SHP77 treated with DMSO at 0.1 percent for 48 hours (cell line): ENCODE measurements at places on chromosomes 1 and 21.

GRCh38 chr1:97677702-97678101 lies 243.1 kb downstream of the DPYD start:
- no peak for DNase-seq

DNA sequence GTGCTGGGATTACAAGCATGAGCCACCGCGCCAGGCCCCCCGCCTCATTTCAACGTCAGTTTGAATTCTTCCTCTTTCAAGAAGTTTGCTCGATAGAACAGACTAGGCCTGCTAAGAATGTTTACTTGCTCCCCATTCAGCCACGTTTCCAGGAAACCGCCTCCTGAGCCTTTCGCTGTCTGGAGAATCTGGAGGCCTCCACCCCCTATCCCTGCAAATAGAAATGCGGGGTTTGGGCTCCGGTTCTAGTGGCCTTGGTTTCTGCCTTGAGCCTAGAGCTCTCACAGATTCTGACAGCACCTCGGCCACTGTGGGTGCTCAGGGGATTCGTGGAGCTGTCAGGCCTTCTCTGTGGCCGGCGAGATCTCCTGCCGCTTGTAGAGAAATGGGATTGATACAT lies 84.3 kb downstream of the UBIAD1 start:
- DNase-seq, result no peak

DNA sequence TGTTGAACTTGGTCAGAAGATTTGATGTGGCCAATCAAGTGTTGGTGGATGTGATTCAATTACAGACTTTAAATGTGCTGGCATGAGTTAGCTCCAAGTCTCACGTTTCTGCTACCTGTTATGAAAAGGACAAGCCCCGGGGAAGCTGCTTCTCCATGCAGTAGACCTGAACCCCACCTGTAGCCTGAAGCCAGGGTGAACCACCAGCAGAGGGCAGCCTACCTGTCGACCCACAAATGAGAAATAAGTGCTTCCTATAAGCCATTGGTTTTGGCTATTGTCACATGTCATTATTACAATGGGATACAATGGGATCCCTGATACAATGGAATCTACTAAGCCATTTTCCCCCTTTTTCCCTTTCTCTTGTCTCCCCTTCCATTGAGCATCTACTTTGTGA lies 230.2 kb downstream of the PRDM2 start:
- no peak for DNase-seq

GRCh38 chr1:156910309-156910782 lies 10.1 kb upstream of the LRRC71 start:
- no peak for DNase-seq

DNA sequence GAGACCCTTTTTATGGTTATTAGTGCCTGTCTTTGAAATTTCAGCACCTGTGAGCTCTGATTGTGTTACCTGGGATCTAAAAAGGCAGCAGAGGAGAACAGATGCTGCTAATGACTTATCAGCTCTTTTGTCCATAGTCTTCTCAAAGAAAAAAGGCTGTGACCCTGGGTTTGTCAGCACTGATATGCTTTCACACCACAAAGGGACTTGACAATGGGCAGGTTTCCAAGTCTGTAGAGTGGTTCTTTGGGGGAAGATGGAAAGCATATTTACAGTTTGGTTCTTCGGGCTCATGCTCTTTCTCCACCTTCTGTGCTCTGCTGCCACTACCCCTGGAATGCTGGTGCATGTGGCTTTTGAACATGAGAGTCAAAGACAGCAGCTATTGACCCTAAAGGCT lies 32.0 kb downstream of the DNAJC6 start:
- no peak for DNase-seq

DNA sequence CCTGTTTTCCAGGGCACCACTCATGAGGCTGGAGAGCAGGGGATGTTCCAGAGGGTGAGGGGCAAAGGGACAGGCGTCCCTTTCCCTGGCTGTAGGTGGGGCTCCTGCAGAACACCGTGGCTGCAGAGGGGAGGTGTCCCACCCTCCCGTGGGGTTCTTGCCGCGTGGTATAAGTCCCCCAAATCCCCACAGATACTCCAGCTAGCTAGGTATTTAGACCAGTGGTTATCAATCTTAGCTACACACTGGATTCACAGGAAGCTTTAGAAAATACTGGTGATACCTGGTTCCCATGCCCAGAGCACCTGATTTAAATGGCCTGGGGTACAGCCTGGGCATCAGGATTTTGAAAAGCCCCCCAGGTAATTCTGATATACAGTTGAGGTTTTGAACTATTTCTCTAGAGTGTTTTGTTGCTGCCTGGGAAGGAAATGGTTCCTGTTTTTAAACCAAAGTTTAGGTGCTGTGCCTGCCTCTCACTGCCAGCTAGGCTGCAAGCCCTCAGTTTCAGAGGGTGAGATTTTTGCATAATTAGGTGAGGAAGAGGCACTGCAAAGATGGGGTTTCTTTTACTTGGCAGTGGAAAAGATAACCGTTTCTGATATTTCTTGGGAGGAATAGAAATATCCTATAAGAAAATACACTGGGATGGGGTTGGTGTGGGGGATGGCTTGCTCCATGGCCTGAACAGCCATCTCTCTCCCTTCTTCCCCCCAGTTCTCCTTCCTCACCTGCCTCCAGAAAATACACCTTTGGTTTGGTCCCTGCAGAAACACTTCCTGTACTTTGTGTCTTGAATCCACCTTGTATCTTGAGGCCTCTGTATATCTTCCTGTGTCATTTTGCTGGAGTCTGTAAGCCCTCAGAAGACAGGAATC lies 51.7 kb downstream of the RASSF5 start:
- DNase-seq, result no peak

DNA sequence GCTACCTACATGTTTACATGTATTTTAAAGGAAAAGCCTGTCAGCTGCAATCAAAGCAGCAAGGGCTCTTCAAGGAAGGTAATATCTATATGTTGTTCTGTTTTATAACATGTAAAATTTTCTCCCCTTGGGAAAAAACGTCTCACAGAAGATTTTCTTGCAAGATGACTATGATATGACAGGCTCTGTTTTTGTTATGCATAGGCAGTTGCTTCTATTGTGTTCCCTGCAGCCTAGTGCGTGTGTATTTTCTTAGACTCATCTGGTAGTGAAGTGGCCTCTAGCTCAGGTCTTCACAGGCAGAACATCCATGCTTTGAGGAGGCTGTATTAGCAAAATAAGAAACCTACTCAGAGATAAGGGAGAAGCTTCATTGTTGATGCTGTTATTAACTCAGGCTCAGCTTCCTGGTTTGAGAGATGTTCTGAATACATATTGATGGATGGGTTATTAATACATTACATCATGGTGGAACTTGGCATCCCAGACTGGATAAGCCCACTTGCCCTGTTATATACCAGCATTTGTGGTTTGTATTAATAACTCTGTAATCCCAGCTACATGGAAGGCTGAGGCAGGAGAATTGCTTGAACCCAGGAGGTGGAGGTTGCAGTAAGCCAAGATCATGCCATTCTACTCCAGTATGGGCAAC lies 35.8 kb downstream of the LAMC1 start:
- DNase-seq, result no peak

DNA sequence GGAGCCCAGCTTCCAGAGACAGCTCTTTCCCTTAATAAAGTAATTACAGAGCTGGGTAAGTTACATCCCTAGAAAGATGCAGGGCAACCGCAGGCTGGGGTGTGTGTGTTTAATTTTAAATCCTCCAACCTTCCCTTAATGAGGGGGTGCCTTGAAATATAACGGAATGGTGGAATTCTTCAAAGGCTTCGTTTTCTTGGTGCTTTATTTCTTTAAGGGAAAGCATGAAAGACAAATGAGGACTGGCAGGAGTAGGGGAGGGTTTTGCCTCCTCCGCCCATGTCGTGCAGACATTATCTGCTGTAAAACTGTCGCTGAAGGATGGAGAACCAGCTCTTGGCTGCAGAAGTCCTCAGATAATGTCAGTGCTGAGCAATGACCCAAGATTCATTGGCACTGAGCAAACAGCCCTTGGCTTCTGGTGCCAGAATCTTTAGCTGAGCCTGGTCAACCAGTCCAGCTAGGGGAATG lies 15.5 kb downstream of the SLC6A17 start:
- no peak for DNase-seq

DNA sequence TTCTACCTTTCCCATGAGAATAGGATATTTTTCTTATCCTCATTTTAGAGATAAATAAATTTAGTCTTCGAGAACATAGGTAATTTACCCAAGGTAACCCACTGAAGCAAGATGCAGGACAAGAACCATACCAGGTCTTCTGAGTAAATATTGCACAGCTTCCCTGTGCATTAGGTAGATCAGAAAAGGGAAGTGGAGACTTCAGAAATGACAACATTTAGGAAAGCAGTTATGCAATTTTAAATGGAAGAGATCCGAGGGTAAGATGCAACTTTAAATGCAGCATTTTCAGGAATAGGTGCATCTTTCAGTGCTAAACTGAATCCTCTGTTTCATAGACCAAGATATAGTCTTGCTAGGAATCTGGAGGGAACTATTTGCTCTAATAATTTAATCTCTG lies 206.4 kb upstream of the SGIP1 start:
- no peak for DNase-seq

DNA sequence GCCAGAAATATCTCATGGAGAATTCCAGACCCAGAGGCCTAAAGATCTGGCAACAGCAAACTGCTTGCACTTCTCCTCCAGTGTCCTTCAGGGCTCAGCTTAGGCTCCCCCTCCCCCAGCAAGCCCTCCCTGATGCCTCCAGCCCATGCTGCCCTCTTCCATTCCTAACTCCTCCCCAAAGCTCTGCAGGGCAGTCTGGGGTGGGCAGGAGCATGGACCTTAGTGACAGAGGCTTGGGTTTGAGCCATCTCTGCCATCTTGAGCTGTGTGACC lies 436.8 kb downstream of the PTPRU start:
- no peak for DNase-seq

- DNase-seq, result peak; percentile 39
Measured at GRCh38 chr1:15525050-15526020, 1.3 kb upstream of the DNAJC16 start.

GRCh38 chr1:164233149-164233548 lies 325.8 kb upstream of the PBX1 start:
- DNase-seq, result no peak

- no peak for DNase-seq
Measured at GRCh38 chr1:13760921-13761320, 60.9 kb downstream of the PRDM2 start.

- no peak for DNase-seq
Measured at GRCh38 chr1:115182012-115182715, 92.9 kb upstream of the TSPAN2 start.
